ENCODE measurements at places on chromosomes 12 and 14. TPM values are rescaled to one million over a fixed set of nuclear protein-coding genes. Genes with fewer than 3 reads are reported as not detected.

OR4Q3 gene
- polyA plus RNA-seq: not detected

GRCh38 chr14:53001787-53002378, 51.0 kb upstream of the FERMT2 start:
- DNase-seq: no peak

PTMS gene
- 578 TPM for polyA plus RNA-seq

DNA sequence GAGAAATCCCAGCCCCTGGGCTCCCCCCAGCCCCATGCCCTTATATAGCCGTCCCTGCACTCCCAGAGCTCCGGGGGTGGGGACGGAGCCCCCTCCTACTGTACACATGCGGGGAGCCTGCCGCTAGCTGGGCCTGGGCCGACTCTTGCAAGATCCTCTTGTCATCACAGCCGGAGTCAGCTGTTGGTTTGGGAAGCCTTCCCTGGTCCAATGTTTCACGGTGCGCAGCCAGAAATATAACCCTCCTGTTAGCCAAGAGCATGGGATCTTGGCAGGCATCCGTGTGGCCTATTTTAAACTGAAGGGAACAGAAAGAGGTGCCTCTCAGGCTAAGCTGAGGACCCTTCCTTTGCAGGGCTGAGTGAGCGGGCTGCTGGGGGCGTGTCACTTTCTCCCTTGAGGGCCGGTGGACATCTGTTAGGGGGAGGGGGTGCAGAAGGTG, 175.3 kb downstream of the TSPAN9 start:
- no peak for DNase-seq

DNA sequence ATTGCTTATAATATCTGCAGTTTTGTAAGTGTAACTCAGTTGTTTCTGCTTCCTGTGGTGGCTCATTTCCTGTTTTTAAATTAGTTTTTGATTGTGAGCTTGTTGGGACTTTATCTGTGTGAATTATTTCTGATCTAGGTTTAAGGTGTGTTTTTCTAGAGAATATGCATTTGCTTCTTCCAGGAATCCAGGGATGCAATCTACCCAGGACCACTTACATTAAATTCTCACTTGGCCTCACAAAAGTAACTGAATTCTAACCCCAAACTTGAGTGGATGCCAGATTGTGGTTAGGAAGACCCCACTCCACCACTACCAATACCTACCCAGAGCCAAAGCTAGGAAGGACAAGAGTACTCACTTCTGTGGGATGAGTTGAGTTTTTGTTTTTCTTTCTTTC, 11.9 kb downstream of the STYX start:
- DNase-seq: no peak

KRR1 gene
- polyA plus RNA-seq: 83.7 TPM

GRCh38 chr14:66365388-66365787, 120.8 kb upstream of the CCDC196 start:
- DNase-seq: no peak

AHNAK2 gene
- polyA plus RNA-seq: 2.3 TPM

DNA sequence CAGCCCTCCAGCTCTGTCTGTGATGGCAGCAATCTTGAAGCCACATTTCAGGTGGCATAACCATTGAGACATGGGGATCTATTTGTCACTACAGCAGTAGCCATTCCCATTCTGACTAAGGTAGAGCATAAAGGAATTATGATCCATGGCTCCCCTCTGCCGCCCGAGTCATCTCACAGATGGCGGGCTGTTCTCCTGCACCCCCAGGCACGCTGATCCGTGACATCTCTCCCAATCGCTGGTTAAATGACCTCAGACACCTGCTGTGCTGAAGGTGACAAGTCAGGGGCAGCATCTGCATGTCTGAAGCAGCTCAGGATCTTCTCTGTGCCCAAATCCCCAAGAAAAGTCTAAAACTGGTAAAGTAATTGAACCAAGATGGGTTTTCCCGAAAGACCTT, 124.3 kb downstream of the ZFP36L1 start:
- DNase-seq: no peak

TFCP2 gene
- polyA plus RNA-seq: 54.6 TPM

PRPH gene
- polyA plus RNA-seq: 0.29 TPM

- no peak for DNase-seq
Measured at GRCh38 chr12:54472494-54473262, 724 bp downstream of the GTSF1 start.

DNA sequence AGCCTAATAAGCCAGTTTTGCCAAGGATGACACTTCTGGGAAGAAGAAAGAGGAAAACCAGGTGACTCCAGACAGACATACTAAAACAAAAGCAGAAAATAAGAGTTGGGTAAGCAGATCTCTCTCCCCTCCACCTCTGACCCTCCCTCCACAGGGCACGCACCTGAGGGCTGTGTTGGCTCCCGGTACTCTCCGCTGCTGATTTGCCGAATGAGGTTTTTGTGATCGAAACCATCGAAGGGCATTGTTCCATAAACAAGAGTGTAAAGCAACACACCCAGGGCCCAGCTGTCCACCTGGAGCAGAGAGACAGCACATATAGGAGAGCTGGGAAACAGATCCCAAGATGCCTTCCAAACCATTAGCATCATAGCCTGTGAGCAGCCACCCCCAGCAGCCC, 68.1 kb downstream of the NUAK1 start:
- DNase-seq: no peak

DNA sequence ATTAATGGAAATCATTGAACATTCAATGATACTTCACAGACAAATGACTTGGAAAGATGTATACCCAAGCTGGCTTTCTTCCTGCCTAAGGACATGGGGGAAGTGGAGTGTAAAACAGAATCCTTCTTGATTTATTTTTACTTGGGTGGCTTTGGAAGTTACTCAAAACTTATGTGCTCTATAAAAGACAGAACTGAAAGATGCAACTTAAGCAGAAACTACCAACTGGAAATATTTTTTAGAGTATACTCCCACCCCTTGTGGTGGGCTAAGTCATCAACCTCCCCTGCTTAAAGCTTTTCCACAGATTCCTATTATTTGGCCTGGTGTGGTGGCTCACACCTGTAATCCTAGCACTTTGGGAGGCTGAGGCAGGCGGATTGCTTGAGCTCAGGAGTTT, 126.0 kb upstream of the ATP2B1 start:
- no peak for DNase-seq

DNA sequence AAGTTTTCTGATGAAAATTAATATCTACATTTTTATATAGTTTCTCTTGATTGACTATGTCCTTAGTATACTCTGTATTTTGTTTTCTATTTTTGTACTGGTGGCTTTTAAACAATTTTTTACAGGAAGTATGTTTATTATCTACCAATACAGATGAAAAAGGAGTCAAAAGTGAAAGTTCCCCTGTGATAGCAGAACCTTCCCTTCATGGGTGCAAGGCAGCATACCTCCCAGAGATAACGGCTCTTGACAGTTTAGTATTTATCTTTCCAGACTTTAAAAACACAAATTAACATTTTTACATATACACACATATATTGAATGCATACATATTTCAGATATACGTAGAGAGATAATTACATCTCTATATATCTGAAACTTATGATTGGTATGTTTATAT, 17.1 kb upstream of the FAM234B start:
- DNase-seq: no peak

- DNase-seq: no peak
Measured at GRCh38 chr12:13386323-13387039, 190.0 kb downstream of the EMP1 start.

PPTC7 gene
- 20.8 TPM for polyA plus RNA-seq

- no peak for DNase-seq
Measured at GRCh38 chr12:33671676-33672075, 232.1 kb upstream of the SYT10 start.

GRCh38 chr12:2858944-2859421, 2.1 kb upstream of the TEX52 start:
- no peak for DNase-seq

- DNase-seq: no peak
Measured at GRCh38 chr14:57930241-57930975, 64.5 kb upstream of the SLC35F4 start.

HOXC13 gene
- not detected for polyA plus RNA-seq

CLEC1B gene
- 0.49 TPM for polyA plus RNA-seq

DNA sequence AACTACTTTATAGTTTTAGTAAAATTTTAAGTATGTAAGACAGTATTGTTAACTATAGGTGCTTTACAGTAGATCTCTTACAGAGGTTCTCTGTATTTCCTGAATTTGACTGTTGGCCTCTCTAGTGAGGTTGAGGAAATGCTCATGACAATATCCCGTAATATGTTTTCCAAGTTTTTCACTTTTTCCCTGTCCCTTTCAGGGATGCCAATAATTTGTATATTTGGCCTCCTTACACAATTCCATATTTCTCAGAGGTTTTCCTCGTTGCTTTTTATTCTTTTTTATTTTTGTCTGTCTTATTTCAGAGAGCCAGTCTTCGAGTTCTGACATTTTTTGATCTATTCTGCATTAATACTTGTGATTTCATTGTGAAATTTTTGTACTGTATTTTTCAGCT, 233.7 kb upstream of the PDE3A start:
- DNase-seq: no peak

DNA sequence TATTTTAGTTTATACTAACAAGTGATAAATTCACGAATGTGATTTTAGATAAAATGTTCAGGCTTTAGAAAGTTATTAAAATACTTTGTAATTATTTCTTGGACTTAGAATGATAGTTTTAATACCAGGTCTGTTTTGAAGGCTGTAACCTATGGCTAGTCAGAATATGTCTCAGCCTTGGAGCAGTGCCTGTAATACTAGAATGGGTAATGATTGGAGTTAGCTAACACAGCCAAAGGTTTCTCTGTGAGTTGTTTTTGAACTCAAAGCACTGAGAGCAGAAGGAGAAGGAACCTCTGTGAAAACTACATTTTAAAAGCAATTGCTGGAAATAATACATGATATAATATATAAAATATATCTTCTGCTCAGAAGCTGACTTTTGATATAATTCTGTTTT, 110.1 kb downstream of the TMEM117 start:
- no peak for DNase-seq

CCDC197 gene
- polyA plus RNA-seq: not detected

PIWIL1 gene
- polyA plus RNA-seq: 0.98 TPM

GLI1 gene
- polyA plus RNA-seq: 21.3 TPM

DNA sequence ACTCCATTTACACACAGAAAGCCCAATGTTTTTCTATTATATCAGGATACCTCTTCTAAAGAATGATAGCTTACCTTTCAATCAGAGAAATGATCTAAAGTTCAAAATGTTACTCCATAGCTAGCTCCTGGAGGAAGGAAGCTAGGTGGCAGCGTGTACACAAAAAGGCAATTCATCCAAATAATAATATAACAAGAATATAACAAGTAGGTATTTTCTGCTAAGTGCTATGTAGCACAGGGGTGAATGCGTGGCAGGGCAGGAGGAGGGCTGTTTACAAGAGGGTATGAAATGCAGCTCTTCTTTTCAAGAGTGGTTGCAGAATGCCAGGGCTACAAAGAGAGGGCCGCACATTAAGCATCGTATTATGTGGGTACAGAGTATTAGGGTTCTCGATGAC, 663 bp upstream of the SNAPC1 start:
- DNase-seq: no peak

- DNase-seq: no peak
Measured at GRCh38 chr12:5010151-5010550, 33.5 kb upstream of the KCNA5 start.

DNA sequence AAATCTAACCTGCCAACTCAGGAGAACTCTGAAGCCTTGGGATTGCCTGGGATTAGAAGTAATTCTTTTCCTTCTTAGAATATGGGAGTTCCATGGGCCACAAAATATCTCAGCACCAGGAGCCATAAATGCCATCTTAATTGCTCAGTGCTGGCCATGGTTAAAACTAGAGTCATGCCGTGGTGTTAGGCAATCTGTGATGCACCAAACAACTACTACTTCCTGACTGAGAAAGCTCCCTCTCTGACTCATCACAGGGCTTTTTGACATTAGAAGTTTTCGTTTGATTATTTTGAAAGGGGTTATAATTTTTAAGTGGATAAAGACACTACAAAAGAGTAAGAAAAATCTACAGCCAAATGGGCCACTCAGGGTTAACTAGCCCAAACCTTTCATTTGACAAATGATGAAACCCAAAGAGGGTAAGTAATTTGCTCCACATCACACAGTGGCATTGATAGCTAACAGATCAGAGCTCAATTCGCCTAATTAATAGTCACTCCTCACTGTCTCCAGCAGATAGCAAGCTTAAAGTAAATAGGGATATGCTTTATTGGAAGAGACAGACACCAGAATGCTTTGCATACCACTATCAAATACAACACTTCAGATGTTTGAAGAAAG, 377.3 kb downstream of the EMP1 start:
- no peak for DNase-seq

GRCh38 chr14:33118668-33119067, 180.0 kb downstream of the NPAS3 start:
- DNase-seq: no peak

GRCh38 chr12:8483079-8483478, 27.3 kb downstream of the CLEC6A start:
- no peak for DNase-seq

IFNG gene
- not detected for polyA plus RNA-seq

- DNase-seq: no peak
Measured at GRCh38 chr14:104090071-104090748, 4.7 kb downstream of the ASPG start.

RHEBL1 gene
- 2.2 TPM for polyA plus RNA-seq

GRCh38 chr14:90300611-90301047, 31.1 kb downstream of the NRDE2 start:
- DNase-seq: no peak

DNA sequence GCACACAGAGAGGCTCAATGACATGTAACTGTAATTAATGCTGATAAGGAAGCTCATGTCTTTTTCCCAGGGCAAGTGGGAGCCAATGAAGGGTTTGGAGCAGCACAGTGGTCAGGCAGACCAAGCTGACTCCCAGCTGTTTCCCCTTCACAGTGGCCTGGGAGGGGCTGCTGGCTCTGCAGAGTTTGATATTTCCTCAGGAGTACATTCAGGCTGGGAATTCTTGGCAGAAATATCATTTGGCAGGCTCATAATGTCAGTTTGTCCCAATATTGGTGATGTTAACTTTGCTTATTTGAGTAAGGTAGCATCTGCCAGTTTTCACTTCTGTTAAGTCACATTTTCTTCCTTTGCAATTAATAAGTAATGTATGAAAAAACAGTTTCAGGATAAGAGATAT, 247.0 kb downstream of the EMP1 start:
- no peak for DNase-seq

- DNase-seq: no peak
Measured at GRCh38 chr12:104825408-104825807, 132.7 kb downstream of the SLC41A2 start.

DNA sequence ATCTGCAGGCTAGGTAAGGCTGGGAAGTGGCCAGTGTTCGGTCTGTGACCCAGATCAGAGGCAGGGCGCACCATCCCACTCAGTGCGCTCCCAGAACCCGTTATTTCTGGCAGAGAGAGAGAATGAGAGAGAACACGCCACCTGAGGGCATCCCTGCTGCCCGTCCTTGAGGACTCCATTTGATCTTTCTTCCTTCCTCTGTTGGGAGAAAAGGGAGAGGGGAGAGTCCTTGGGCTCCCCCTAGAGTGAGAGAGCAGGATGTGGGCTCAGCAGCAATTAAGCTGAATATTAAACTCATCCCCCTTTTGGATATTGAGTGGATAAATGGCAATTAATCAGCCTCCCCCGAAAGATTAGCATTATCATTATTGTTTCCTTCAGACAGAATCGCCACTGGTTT, 70.6 kb downstream of the IFT43 start:
- no peak for DNase-seq

- no peak for DNase-seq
Measured at GRCh38 chr12:12654691-12655460, 41.1 kb downstream of the GPR19 start.
